Chondrocyte (in vitro differentiated cells): ENCODE measurements at places on chromosomes 12 and 14.

DNA sequence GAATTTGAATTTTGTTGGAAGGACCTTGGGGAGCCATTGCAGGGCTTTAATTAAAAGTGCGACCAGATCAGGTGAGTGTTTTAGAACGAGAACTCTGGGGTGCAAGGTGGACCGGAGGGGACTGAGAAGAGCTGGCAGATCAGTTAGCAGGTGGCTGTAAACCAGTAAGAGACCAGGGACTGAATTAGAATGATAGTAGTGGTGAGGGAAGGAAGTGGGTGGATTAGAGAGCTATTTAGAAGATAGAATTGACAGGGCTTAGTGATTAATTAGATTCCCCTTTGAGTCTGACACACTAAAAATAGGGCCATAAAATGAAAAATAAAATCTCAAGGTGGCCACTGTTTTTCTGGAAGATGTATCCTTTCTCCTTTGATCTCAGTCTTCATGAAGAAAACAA is 44.8 kb downstream of the PLXNC1 start:
- DNase-seq, result no peak

DNA sequence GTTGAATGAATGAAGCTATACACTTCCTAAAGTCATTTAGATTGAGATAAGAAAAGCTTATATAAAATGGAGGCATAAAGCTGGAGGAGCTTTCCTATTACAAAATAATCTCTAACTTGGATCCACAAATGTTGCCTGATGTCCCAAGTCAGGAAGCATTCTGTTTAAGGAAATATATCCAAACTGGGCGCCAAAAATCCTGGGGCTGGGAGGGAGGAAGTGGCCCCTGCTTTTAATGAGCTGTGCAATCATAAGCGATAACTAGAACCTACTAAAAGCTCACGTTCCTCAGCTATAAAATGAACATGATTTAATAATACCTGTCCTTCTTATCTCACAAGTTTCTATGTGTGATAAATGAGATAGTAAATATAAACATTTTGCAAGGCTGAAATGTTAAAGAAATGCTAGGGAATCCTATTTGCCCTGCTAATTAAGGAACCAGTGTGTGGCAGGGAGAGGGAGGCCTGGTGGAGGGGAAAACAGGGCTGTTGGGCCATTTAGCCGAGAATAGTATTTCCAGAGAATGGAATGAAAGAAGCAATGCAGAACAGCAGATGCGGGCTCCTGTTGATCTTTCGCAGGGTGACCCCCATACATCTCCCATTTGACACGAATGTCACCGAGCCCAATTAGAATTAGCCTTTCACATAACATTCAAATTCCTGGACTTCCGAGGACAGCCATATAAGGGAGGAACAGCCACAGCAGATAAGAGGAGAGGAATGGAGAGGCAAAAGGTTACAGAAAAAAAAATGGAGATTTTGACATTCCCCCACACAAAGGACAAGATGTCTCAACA is 25.9 kb downstream of the DUSP6 start:
- DNase-seq, result no peak

- DNase-seq, result no peak
Observed at GRCh38 chr14:39246618-39247017, 12.9 kb downstream of the MIA2 start.

DNA sequence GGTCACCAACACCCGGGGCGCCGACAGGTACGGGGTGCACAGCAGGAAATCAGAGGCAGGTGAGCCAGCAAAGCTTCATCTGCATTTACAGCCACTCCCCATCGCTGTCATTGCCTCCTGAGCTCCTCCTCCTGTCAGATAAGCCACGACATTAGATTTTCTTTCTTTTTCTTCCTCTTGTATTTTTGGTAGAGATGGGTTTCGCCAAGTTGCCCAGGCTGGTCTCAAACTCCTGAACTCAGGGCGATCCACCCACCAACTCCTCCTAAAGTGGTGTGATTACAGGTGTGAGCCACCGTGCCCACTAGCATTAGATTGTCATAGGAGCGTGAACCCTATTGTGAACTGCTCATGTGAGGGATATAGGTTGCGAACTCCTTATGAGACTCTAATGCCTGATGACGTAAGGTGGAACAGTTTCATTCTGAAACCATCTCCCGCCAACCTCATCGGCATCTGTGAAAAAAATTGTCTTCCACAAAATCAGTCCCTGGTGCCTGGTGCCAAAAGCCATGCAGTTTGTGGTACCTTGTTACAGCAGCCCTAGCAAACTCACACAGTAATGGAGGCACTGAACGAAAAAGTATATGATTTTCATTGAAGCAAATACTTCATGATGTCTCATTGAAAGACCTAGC is 1.5 kb downstream of the STYK1 start:
- DNase-seq, result no peak

- DNase-seq, result no peak
Observed at GRCh38 chr14:56115976-56116893, 2.0 kb upstream of the PELI2 start.
